ENCODE measurements at places on chromosomes 3 and 15.

DNA sequence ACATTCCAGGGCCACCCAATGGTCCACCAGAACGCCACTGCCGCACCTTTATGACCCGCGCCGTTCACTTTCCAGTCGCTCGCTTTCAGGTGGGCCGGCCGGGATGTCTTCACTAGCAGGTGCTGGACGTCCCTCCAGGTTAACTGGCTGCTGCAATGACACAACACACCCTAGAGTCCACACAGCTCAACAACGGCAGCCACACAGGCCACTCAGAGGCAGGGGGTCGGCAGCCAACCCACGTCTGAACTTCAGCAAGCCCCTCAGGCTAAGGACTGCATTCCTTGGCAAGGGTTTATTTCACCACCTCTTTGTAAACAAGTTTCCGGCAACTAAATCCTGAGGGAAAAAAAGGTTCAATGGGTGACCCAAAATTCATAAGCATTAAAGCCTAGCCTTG, 89.2 kb upstream of the SNRPA1 start:
- no peak for DNase-seq

DNA sequence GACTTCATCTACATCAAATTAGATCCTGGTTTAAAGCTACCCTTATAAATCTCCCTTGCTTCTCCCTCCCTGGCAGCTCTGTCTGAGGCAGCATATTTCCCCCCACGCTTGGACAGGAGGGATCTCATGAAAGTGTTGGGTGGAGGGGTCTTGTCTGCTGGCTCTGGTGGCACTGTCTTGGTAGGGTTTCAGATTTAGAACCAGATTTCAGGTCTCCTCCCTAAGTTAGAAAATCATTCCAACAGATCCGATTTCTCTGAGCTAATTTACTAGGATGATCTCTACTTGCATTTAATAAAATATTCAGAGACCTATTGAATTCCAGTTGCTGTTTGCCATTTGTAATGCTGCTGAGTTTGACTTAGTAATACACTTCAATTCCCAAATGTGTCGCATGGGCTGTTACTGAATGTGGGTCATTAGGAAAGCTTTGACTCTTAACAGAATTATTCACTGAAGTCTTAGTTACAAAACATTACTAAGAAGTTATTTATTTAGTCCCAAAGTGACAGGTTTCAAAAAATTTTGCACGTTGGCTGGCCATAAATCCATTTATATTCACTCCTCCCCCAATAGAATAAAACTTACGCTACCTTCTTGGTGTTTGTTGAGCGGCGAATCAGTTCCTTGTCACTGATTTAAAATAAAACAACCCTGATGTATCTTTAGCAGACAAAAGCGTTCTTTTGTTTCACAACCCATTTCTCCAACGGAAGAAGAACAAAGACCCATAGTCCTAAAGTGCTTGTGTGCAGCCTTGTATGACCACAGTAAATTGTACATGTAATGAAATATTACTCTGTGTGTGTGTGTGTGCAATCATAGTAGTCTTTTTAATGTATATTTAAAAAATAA, 84.5 kb downstream of the TRAK1 start:
- no peak for DNase-seq

GRCh38 chr3:175655351-175655750, 796.2 kb downstream of the NAALADL2 start:
- no peak for DNase-seq

DNA sequence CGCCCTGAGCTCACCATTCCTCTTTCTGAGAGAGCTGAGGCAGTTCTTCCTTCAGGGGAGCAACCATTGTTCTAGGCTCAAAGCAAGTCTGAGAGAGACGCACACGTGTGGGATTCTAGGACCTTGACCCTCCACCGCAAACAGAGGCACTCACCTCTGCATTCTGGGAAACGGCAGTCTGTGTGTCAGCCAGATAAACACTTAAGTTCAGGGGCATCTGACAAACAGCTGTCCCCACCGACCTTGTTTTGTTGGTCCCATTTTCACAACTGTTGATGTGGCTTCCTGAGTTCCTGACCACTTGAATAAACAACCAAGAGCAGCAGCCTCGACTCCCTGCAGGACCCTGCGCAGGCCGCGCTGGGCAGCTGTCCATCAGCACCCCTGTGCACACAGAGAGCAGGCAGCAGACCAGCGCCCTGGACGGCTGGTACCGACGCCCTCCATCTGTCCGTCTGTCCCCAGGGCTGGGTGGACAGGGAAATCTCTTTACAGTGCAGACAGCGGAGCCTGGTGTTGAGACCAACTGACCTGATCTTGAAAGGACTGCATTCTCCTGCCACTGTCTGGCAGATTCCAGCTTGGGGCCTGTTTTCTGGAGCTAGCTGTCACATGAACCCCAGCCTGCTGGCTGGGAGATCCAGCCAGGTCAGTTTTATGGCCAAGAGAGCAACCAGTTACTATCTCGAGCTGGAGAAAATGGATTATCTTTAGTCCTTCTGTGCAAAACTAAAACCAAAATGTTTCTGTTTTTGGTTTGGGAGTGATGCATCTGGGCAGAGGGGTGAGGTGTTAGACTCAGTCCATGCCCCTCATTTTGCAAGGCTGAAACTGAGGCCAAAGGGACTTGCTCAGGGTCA, 64.2 kb downstream of the FAM43A start:
- DNase-seq, result no peak

DNA sequence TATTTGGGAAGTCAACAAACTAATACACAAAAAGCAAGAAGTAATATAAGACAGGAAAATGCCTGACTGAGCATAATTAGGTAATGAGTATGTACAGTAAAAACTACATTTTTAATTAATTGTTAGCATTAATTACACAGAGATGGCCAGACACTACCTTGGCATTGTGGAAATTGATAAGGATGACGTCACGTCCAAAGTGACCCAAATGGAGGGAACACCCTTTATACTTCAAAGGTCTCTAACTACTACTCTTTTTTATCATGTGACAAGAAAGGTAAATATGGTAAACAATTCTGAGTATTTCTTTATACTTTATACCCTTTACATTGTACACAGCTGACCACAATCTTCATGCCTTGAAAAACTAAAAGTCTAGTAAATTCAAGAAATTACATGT, 22.4 kb upstream of the GUCA1C start:
- no peak for DNase-seq

DNA sequence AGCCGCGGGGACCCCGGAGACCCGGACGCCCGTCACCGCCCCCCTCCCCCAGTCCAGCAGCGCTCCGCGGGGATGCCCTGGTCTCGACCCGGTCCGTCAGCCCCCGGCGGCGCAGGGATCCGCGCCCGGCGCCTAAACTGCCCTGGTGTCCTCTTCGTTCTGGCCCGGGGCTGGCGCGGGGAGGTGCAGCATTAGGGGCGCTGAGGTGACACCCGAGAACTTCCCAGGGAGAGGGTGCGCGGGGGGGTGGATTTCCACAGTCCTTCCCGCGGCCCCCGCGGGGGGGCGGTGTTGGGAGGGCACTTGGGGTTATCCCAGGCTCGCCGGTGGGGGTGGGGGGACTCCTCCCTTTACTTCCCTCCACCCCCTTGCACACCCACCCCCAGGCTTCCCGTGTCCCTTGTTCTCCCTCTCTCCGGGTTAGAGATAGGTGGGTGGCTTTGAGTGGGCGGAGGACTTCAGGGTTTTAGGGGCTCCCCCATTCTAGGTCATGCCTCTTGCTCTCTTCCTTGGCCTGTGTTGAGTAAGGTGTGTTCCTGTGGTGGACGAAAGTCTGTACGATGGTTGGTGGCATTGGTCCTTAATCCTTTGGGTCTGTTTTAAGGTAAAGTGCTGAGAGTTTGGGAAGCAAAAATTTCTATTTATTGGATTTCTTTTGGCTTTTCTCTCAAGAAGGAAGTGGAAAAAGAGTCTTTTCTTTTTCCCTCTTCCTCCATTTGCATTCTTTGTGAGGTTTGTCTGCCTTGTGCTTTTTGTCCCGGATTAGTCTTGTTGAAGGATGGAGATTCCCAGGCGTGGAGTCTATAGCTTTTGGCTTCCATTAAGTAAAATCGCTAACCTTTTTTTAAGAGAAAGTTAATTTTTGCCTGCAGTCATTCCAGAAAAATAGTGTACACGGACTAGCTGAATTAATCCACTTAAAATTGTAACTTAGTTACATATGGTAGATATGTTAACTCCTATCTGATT, 811 bp downstream of the SKIL start:
- DNase-seq, result no peak

DNA sequence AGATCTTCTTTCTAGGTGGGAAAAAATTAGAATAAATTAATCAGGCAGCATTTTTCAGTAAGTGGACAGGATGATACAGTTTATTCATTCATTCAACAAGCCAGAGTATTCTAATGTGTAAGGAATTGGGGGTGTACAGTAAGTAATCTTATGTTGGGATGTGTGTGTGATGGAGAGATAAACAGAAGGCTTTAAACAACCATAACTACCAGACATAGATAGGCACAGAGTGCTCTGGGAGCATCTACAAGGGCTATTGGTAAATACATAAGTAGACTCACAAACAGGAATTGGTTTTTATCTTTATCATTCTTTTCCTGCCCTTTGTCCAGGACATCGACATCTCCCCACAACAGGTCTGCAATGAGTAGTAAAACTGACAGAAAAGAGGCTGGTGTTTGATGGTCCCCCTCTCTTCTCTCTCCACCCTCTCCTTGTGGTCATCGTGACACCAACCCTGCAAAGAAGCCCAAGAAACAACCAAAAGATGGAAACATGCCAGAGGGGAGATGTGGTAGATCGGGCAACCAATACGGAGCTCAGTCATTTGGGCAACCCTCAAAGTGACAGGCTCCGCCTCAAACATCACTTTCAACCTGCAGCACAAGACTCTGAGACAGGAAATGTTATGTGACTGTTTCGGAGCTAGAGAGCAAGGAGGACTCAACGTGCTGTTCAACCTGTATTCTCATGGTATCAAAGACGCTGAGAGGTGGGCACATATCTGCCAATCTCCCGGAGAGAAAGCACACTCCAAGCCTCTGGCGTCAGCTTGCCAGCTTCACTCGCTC, 28.7 kb upstream of the B3GNT5 start:
- DNase-seq, result no peak

DNA sequence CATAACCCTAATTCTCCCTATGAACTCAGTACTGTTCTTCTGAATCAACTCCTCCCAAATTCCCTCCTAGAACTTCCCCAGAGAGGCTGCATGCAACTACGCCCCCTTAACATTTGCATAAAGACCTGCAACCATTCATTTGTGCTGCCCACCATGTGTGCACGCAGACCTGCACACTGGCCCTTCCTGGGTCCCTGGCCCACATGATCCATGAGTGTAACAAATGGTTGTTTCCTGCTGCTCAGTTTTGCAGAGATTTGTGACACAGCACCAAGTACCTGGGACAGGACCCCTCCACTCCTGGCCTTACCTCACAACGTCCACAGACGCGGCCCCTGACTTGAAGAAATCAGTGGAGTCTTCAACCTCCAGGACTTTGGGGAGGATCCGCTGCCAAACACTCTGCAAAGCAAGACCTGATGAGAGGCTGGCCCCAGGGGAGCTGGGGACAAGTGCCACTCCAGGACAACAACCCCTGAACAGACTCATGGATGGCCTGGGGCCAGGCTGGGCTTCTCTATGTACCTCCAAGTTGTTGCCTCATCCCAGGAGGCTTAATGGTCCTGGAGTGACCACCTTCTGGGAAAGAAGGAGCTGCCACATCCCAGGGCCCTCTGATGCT, 33.8 kb downstream of the ALDH1L1 start:
- no peak for DNase-seq

DNA sequence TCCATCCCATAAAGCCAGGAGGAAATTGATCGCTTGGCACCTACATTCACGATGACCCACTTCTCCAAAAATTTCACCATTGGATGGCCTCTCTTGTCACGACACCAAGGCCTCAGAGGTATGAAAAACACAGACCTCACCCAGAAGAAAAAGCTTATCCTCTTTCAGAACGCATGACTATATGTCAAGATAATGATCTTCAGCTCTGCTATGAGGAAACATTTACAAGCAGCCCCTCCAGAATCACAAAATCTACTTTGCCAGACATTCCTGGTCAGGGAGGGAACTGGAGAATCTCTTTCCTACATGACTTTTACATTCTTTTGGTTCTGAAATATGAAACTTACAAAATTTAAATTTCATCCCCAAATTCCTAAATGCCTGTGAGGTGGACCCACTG, 122.7 kb downstream of the WNT5A start:
- no peak for DNase-seq

DNA sequence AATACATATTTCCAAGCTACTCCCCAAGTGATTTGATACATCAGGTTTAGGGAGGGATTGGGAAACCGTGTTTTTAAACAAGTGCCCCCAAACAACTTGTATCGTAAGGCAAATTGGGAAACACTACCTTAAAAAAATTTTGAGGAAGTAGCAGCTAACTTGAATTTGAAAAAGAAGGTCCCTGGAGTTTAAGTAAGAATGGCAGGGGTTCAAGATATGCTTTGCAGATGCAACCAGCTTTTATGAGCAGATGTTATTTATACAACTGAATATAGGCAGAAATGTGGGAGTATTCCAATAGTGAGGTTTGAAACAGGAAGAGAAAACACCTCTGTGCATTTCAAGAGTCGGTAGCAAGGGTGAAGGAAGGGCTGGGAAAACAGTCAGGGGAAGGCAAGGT, 139.6 kb downstream of the IL20RB start:
- no peak for DNase-seq

DNA sequence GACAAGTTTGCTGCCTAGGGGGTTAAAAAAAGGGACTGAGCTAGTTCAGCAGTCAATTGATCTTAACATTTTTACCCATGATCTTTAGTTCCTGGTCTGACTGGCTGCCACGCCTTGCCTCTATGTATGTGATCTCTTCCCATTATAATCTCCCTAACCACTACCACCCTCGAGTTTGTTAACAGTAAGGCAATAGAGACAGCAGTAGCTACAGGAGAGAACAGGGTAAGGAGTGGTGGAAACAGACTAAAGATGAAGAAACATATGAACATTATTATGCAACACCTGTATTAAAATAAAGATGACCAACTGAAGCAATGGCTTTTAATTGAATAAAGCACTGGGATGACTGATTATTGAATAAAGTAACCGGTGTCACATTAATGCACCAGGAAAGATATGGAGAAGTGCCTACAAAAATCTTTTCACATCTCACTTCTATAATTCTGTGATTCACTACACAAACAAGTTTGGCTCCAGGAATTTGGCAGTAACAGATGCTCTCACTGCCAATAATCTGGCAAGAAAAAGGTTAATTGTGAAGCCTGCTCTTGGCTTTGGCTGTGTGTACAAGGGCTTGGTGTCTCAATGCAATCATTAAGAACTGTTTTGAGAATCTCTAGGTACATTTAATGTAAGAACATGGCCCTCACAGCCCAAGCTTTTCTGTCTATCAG, 95.7 kb downstream of the HHLA2 start:
- DNase-seq, result no peak

DNA sequence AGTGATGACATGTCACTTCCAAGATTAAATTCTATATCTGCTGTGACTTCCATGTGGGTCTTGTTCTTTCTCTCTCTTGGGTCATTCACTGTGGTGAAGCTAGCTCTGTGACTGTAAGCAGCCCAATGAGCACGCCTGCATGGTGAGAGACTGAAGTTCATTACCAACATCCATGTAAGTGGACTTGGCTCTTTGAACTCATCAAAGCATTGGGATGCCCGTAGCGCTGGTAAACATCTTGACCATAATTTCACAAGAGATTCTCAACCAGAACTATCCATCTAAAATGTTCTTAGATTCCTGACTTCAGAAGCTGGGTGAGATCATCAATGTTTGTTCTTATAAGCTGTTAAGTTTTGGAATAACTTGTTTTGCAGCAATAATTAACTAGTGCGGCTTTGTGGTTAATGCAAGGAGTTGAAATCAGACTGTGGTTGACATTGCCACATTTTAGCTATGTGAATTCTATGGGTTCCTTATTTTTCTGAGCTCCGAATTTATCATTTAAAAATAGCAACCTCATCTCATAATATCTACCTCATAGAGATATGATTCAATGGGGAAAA, 31.6 kb upstream of the LRRC3B start:
- DNase-seq, result no peak

Data from GM12891 (cell line).